ENCODE measurements at places on chromosomes 13 and 19.

GRCh38 chr13:23876265-23876664, 12.9 kb downstream of the MIPEP start:
- no peak for DNase-seq

DNA sequence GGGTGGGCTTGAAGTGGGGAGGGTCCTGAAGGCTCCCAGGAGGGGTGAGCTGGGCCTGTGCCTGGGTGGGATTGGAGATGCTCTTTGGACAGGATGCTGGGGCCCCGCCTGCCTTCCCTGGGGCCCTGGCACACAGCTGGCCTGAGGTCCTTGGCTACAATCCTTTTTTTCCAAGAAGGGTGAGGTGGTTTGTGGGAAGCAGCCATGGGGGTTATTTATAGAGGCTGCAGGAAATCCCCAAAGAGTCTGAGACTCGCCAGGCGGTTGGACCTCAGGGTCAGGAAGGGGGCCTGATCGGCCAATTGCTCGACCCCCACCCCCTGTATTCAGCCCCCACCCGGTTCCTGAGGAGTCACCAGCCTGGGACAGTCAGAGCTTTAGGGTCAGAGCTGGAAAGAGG, 10.0 kb downstream of the GTPBP3 start:
- peak; percentile 78 for DNase-seq

DNA sequence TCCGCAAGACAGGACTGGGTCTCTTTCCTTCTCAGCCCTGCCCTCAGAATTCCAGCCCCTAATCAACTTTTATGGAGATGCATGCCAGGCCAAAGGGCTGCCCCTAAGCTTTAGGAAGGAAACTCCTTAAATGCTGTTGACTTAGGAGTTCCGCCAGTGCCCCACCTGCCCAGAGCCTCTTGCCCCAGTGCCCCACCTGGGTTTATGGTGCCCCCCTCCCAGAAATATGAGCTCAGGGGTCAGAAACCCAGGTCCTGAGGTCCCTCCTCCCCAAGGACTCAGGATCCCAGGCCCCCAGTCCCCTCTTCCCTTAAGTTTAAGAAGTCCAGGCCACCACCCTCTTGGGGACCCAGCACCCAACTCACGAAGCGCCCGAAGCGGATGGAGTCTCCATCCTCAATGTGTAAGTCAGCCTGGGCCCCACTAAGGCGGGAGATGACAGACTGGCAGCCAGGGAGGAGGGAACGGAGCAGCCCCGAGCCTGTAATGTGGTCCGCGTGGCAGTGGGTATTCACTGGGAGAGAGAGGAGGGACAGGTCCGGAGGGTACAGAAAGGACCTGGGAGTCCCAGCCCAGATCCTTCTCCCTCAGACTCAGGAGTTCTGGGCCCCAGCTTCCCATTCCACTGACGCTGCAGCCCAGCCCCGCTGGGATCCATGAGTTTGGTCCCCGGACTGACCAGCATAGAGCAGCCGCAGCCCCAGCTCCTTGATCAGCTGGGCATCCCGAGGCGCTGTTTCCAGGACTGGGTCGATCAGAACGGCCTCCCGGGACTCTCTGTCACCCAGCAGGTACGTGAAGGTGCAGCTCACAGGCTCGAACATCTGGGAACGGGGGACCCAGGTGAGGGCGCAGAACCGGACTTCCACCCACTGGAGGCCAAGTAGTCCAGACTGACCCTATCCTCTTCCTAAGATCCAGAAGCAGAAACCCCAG, 897 bp downstream of the ETHE1 start:
- no peak for DNase-seq

GRCh38 chr13:30746791-30747190, 11.4 kb downstream of the ALOX5AP start:
- DNase-seq, result no peak

DNA sequence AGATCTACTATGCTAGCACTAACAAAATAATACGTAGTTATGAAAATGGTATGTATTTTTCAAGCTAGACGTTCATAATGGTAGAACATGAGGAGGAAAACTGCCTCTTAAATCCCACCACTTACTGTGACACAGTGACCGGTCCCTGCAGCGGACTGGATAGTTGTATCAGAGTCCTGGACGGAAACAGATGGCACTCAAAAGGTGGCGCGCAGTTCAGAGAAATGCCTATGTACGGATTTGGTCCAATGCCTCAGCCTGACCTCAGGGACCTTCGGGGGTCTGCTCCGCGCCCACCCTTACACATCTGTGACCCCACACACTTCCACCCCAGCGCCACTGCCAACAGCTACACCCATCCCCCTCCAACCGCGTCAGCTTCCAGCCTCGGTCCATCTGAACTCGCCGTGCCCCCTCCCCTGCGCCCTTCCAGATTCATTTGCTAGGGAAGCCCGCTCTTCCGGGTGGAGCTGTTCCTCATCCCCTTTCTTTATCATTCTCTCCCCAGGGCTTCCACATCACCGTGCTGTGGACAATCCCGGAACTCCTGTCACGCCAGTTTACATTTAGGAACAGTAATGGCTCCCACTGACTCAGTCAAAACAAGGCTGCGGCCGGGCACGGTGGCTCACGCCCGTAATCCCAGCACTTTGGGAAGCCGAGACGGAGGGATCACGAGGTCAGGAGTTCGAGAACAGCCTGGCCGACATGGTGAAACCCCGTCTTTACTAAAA, 792 bp upstream of the LENG8 start:
- peak; percentile 55 for DNase-seq

- no peak for DNase-seq
Observed at GRCh38 chr19:49799271-49799797, 13.8 kb downstream of the FUZ start.

- DNase-seq, result no peak
Observed at GRCh38 chr19:1956868-1957492, 16.0 kb downstream of the CSNK1G2 start.

GRCh38 chr13:48561466-48562235, 28.8 kb upstream of the RCBTB2 start:
- no peak for DNase-seq

DNA sequence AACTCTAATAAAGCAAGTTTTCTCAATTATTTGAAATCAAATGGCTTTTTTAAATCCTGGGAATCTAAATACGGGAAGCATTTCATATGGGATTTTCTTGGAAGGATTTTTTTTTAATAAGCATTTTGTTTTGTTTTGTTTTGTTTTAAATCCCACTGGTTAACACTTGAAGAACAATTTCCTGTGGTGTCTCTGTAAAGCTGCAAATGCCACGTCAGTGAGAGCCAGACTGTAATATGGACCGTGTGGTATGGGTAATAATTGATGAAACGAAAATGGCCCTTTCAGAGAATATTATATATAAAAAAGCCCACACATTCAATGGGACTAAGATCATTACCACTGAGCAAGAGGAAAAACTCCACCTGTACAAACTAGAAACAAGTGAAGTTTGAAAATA, 33.9 kb upstream of the MIR17HG start:
- DNase-seq, result no peak

DNA sequence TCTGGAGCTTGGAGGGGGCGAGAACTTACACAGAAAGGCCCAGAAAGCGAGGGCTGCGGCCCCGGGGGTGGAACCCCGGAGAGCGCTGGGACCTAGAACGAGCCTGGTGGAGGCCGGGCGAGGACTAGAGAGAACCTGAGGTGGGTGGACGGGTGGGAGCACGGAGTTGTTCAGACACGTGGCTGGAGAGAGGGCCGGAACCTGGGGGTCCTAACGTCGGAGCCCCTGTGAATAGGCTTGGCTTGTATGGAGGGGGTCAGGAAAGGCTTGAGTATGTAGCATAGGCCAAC, 383 bp downstream of the ZNF581 start:
- DNase-seq, result no peak

GRCh38 chr13:83100237-83100636, 782.0 kb downstream of the SLITRK1 start:
- no peak for DNase-seq

- no peak for DNase-seq
Observed at GRCh38 chr19:54173951-54174834, 1.2 kb upstream of the TMC4 start.

- no peak for DNase-seq
Observed at GRCh38 chr19:6473647-6474046, 7.9 kb downstream of the DENND1C start.

GRCh38 chr13:32309312-32310133, 5.6 kb downstream of the ZAR1L start:
- no peak for DNase-seq

- no peak for DNase-seq
Observed at GRCh38 chr19:19402656-19403372, 2.7 kb upstream of the GATAD2A start.

- DNase-seq, result peak; percentile 7
Observed at GRCh38 chr13:92842145-92842544, 384.5 kb upstream of the GPC6 start.

- DNase-seq, result no peak
Observed at GRCh38 chr13:75825594-75825993, 189.5 kb downstream of the LMO7 start.

GRCh38 chr13:19093369-19093768, 88.3 kb downstream of the TUBA3C start:
- no peak for DNase-seq

- DNase-seq, result no peak
Observed at GRCh38 chr19:35285095-35285449, 2.7 kb downstream of the HAMP start.

DNA sequence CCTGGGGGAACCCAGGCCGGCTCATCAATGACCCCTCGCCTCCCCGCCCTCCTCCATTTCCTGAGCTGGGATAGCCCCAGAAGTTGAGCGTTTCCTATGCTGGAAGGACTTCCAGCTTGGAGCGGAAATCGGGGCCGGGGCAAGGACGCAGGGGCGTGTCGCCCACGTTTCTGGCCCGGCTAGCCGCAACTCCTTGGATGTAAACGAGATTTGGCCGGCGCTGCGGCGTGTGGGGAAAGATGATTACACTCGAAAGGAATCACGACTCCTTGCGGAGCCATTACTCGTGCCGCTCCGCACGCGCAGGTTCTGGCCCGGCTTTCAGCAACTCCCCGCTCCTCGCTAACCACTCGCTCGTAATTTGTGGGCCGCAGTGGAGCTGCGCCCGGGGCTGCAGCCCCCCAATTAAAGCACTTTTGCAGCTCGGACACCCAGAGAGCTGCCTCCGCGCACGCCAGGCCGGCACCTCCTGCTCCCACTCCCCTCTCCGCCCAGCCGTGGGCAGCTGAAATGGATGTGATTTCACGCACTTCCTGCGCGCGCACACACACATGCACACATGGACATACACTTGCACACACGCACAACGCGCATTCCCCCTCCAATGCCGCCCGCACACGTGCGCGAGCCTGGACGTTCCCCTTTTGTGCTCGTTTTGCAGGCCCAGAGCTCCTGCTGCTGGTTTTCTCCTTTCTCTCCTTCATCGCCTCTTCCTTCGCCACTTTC, 15.7 kb downstream of the ZIC5 start:
- DNase-seq, result no peak

- DNase-seq, result no peak
Observed at GRCh38 chr19:23093832-23094231, 23.0 kb upstream of the ZNF730 start.

- no peak for DNase-seq
Observed at GRCh38 chr13:93882086-93882651, 597.3 kb downstream of the DCT start.

DNA sequence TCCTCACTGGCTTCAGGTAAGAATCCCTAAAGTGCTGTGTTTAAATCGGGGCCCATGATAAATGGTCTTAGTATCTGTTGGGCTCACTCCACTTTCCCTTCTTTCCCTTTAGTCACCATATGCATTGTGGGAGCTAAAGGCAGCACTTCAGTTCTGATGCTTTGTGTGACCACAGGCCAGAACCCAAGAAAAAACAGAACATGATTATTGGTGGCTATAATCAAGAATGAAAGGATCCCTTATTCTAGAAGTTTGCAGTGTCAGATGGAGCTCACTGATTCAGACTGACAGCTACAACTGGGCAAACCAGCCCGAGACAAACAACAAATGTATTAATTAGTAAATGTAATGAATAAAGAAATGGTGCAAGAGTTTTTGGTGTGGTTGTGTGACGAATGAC, 57.3 kb upstream of the POMP start:
- no peak for DNase-seq

DNA sequence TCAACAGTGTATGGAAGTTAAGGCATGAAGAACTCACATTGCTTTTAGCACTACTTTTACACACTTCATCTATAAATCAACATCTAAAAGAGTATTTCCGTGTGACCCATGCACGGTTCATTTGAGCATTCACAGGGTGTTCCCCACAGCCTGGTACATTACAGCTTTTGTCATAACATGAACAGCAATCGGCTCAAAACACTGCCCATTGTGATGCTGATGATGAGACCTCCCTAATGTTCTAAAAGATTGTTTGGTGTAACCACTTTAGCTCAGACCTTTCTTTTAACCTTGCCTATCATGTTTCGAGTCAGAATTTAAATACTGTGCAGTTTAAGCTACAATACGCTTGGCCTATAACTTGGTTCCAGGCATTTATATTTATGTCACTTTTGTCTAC, 4.1 kb upstream of the KLF5 start:
- DNase-seq, result no peak

DNA sequence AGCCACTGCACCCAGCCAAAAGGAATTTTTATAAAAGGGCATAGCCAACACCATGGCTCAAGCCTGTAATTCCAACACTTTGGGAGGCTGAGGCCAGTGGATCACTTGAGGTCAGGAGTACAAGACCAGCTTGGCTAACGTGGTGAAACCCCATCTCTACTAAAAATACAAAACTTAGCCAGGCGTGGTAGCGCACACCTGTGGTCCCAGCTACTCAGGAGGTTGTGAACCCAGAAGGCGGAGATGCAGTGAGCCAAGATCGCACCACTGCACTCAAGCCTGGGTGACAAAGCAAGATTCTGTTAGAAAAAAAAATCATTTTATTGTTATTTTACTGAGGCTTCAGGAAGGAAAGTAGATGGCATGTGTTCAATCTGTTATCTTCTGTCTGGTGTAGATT, 31.3 kb upstream of the FOXO1 start:
- no peak for DNase-seq

GRCh38 chr19:18792661-18793060, 1.6 kb upstream of the COMP start:
- no peak for DNase-seq

DNA sequence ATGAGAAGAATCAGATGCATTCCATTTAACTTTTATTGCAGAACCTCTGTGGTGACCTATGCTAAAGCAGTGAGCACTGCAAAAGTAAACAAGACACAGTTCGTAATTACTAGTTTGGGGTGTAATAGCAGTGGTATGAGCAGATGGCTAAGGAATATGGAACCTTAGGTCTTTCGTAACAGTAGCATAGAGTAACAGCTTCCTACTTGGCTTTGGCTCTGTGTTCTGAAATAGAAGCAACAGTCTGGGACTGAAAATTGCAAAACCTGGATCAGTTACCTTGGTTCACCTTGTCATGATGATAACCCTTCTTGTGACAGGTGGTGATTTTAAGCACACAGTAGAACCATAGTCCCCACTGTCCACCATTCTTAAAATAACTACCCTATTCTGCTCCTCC, 303.4 kb downstream of the GPC6 start:
- DNase-seq, result no peak

- no peak for DNase-seq
Observed at GRCh38 chr13:98998831-98999638, 21.2 kb upstream of the DOCK9 start.

GRCh38 chr13:45713721-45714120, 11.6 kb downstream of the CBY2 start:
- DNase-seq, result no peak
